ENCODE measurements at places on chromosomes 16 and 17. TPM values are rescaled to one million over a fixed set of nuclear protein-coding genes. Genes with fewer than 3 reads are reported as not detected.

The PPM1E gene
- polyA plus RNA-seq, result 0.12 TPM

The CSF3 gene
- polyA plus RNA-seq, result 4.0 TPM

The GPR142 gene
- not detected for polyA plus RNA-seq

The SMIM36 gene
- not detected for polyA plus RNA-seq

The TAT gene
- polyA plus RNA-seq, result not detected

The OR3A3 gene
- polyA plus RNA-seq, result not detected

The WFIKKN2 gene
- polyA plus RNA-seq, result 0.06 TPM

The KRTAP1-5 gene
- polyA plus RNA-seq, result not detected

The NPIPA7 gene
- 16.2 TPM for polyA plus RNA-seq

The SLC13A2 gene
- polyA plus RNA-seq, result not detected

The SCN4A gene
- 0.05 TPM for polyA plus RNA-seq

The BCAR1 gene
- 51.5 TPM for polyA plus RNA-seq

The KRTAP2-3 gene
- not detected for polyA plus RNA-seq

The ABCC1 gene
- polyA plus RNA-seq, result 6.5 TPM

The GNG13 gene
- not detected for polyA plus RNA-seq

The GUCY2D gene
- polyA plus RNA-seq, result not detected

The TP53TG3D gene
- polyA plus RNA-seq, result 0.28 TPM

The TNFSF13 gene
- 32.0 TPM for polyA plus RNA-seq

The PTX4 gene
- polyA plus RNA-seq, result not detected

The RETREG3 gene
- 15.4 TPM for polyA plus RNA-seq

The TNP2 gene
- polyA plus RNA-seq, result not detected

The CD300H gene
- polyA plus RNA-seq, result not detected

The SULT1A2 gene
- polyA plus RNA-seq, result 1.5 TPM

The BRCA1 gene
- polyA plus RNA-seq, result 2.0 TPM

The CSH2 gene
- not detected for polyA plus RNA-seq

The ZG16B gene
- polyA plus RNA-seq, result 22.3 TPM

The GP2 gene
- polyA plus RNA-seq, result 6.7 TPM

The SOX15 gene
- polyA plus RNA-seq, result 0.81 TPM

The MYADML2 gene
- not detected for polyA plus RNA-seq

The C1QTNF1 gene
- polyA plus RNA-seq, result 2.9 TPM

The SDR42E1 gene
- 1.8 TPM for polyA plus RNA-seq

The CCL17 gene
- not detected for polyA plus RNA-seq

The HP gene
- polyA plus RNA-seq, result 2.9 TPM

The OTOA gene
- polyA plus RNA-seq, result 0.44 TPM

The LRRC59 gene
- polyA plus RNA-seq, result 76.7 TPM

The PRSS36 gene
- 2.9 TPM for polyA plus RNA-seq

The IGSF6 gene
- 1.7 TPM for polyA plus RNA-seq

The TMED6 gene
- 37.6 TPM for polyA plus RNA-seq

The OR1E2 gene
- not detected for polyA plus RNA-seq

The CA10 gene
- polyA plus RNA-seq, result not detected

The SLC6A4 gene
- not detected for polyA plus RNA-seq

The ZNF652 gene
- 17.1 TPM for polyA plus RNA-seq

The GLG1 gene
- polyA plus RNA-seq, result 14.6 TPM

The IGF2BP1 gene
- polyA plus RNA-seq, result not detected

The SHBG gene
- polyA plus RNA-seq, result 0.37 TPM

The CHST5 gene
- not detected for polyA plus RNA-seq

The RDM1 gene
- not detected for polyA plus RNA-seq

The PRSS8 gene
- 39.3 TPM for polyA plus RNA-seq

The ADAD2 gene
- polyA plus RNA-seq, result 0.76 TPM

The BCL6B gene
- polyA plus RNA-seq, result 2.2 TPM

The LRRC36 gene
- polyA plus RNA-seq, result 1.2 TPM

The PPP1R9B gene
- polyA plus RNA-seq, result 14.2 TPM

The ENKD1 gene
- 31.5 TPM for polyA plus RNA-seq
